Activated naive CD8-positive, alpha-beta T cell treated with anti-CD3 and anti-CD28 coated beads, Interleukin-2, amount 50 U/mL, for 24 hours (primary cell): ENCODE measurements at places on chromosomes 5 and 9.

GRCh38 chr5:93572101-93572607 lies 8.9 kb downstream of the NR2F1-AS1 start:
- H3K4me3 ChIP-seq, result peak overlapping the region; percentile 50
- H3K4me1 ChIP-seq, result peaks cover 21% of the 10 kb centered on the region
- H3K36me3 ChIP-seq, result peaks cover 2% of the 10 kb centered on the region
- peaks cover 86% of the 10 kb centered on the region for H3K27me3 ChIP-seq
- DNase-seq, result no peak

- H3K4me1 ChIP-seq, result peaks cover 13% of the 10 kb centered on the region
- no peaks in the 10 kb centered on the region for H3K27me3 ChIP-seq
- no peak overlapping the region for H3K4me3 ChIP-seq
- no peak overlapping the region for H3K27ac ChIP-seq
Measured at GRCh38 chr9:7790022-7790818, 9.4 kb downstream of the DMAC1 start.

GRCh38 chr5:64811050-64811640 lies 42.4 kb downstream of the CWC27 start:
- no peak for DNase-seq
- peaks cover 10% of the 10 kb centered on the region for H3K36me3 ChIP-seq
- no peak overlapping the region for H3K4me3 ChIP-seq
- no peak overlapping the region for H3K27ac ChIP-seq
- H3K4me1 ChIP-seq, result peaks cover 3% of the 10 kb centered on the region

- no peaks in the 10 kb centered on the region for H3K36me3 ChIP-seq
- H3K27ac ChIP-seq, result no peak overlapping the region
- H3K4me3 ChIP-seq, result no peak overlapping the region
- H3K27me3 ChIP-seq, result no peaks in the 10 kb centered on the region
Measured at GRCh38 chr5:178826216-178826615, 33.5 kb upstream of the ZNF354B start.

GRCh38 chr9:19947996-19948395 lies 159.2 kb upstream of the SLC24A2 start:
- H3K4me1 ChIP-seq, result no peaks in the 10 kb centered on the region
- no peak overlapping the region for H3K4me3 ChIP-seq
- H3K27ac ChIP-seq, result no peak overlapping the region

DNA sequence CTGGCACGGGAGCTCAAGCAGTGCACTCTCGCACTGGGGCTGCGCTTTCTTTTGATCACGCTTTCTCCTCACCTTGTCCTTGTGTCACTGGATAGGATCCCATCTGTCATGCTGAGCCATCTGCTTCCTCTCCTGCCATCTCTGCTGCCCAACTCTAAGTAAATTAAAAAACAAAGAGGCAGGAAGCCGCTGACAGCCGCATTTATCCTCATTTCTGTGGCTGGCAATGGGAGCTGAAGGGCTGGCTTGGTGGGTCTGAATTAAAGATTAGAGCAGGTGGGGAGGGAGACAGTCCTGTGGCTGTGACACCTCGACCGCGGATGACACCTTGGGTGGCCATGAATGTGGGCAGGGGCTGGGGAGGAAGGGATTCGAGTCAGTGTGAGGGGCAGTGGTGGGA lies 159.2 kb upstream of the ALDH1B1 start:
- H3K27me3 ChIP-seq, result peaks cover 11% of the 10 kb centered on the region
- H3K36me3 ChIP-seq, result no peaks in the 10 kb centered on the region
- H3K4me1 ChIP-seq, result no peaks in the 10 kb centered on the region
- H3K27ac ChIP-seq, result no peak overlapping the region
- no peak for DNase-seq

GRCh38 chr5:33148076-33148513 lies 292.7 kb upstream of the TARS1 start:
- no peaks in the 10 kb centered on the region for H3K4me1 ChIP-seq
- H3K27me3 ChIP-seq, result no peaks in the 10 kb centered on the region
- no peaks in the 10 kb centered on the region for H3K36me3 ChIP-seq

GRCh38 chr5:147037515-147038205 lies 159.1 kb upstream of the PPP2R2B start:
- no peaks in the 10 kb centered on the region for H3K36me3 ChIP-seq
- no peaks in the 10 kb centered on the region for H3K4me1 ChIP-seq
- peaks cover 6% of the 10 kb centered on the region for H3K27me3 ChIP-seq
- DNase-seq, result no peak

DNA sequence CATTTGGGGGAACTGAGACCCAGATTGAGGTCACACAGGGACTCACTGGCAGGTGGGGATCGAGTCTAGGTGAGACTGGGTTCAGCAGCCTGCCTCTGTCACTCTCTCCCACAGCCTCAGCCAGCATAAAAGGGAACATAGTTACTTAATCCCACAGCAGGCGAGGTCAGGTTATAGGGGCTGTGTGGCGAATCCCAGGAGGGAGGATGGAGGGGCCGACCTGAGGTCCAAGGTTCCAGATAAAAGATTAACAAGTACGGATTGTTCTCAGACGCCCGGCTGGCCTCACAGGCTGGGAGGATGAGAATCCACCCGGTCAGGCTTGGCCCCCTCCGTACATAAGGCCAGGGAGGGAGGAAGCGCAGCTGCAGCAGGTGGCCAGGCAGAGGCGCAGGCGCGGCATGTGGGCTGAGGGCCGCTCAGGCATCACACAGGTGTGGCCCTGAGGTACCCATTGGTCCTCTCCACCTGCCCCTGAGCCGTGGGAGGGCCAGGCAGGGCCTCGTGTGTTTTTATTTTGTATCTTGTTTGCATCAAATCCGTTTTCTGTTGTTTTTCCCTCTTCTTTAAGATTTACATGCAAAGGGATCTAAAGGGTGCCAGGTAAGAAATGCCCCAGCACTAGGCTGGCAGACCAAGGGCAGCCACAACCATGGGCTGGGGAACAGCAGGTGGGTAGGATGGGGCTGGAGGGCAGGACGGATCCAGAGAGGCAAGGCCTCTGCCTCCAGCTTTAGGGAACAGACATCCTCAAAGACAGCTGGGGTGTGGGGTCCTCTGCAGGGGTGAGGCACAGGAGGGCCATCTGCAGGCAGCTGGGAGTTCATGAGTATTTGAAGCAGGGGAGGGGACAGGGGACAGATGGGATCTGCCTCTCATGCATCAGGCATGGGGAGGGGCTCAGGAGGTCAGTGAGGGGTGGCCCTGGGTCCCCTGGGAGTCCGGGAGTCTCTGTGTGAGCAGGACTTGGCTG lies 3.6 kb downstream of the SUSD3 start:
- peak overlapping the region; percentile 87 for H3K27ac ChIP-seq
- peaks cover 4% of the 10 kb centered on the region for H3K36me3 ChIP-seq
- H3K4me3 ChIP-seq, result peak overlapping the region; percentile 87
- peaks cover 83% of the 10 kb centered on the region for H3K4me1 ChIP-seq
- DNase-seq, result peak; percentile 41
- H3K27me3 ChIP-seq, result no peaks in the 10 kb centered on the region

- no peaks in the 10 kb centered on the region for H3K27me3 ChIP-seq
- no peaks in the 10 kb centered on the region for H3K4me1 ChIP-seq
- H3K27ac ChIP-seq, result no peak overlapping the region
- no peaks in the 10 kb centered on the region for H3K36me3 ChIP-seq
- no peak overlapping the region for H3K4me3 ChIP-seq
Measured at GRCh38 chr9:13990331-13990730, 323.6 kb downstream of the NFIB start.

GRCh38 chr9:134678206-134678605 lies 36.6 kb downstream of the COL5A1 start:
- no peak overlapping the region for H3K27ac ChIP-seq
- DNase-seq, result no peak
- H3K27me3 ChIP-seq, result no peaks in the 10 kb centered on the region
- H3K36me3 ChIP-seq, result no peaks in the 10 kb centered on the region
- H3K4me3 ChIP-seq, result no peak overlapping the region

- H3K4me1 ChIP-seq, result no peaks in the 10 kb centered on the region
- H3K4me3 ChIP-seq, result no peak overlapping the region
- no peak overlapping the region for H3K27ac ChIP-seq
- H3K27me3 ChIP-seq, result peaks cover 5% of the 10 kb centered on the region
Measured at GRCh38 chr9:85927076-85927475, 13.9 kb upstream of the NAA35 start.

DNA sequence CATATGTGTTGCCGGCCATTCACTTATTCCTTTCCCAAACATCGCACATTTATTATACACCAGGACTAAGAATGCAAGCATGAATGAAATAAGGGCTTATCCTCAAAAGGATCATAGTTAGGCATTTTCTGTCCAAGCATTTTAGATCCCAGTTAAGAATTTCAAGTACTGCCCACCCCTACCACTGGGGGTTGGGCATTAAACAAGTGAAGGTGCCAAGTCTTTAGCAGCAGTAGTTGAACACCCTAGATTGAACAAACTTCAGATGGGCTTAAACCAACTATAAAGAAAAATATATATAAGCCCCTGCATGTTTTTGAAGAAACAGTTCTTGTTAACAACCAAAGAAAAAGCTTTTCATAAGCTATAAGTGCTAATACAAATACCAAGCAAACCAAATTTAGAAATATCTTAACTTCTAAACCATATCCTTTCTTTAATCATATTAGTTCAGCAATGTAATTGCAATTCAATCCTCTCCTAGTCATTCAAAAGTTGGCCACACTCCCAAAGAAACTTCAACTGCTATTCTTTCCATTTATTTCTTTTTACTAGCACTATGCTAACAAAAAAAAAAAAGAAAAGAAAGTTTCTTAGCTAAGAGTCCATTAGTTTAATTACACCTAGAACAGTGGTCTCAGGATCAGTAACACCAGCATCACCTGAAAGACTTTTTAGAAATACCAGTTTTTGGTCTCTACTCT lies 149.8 kb downstream of the MLLT3 start:
- H3K4me1 ChIP-seq, result peaks cover 22% of the 10 kb centered on the region
- DNase-seq, result no peak
- no peak overlapping the region for H3K4me3 ChIP-seq

DNA sequence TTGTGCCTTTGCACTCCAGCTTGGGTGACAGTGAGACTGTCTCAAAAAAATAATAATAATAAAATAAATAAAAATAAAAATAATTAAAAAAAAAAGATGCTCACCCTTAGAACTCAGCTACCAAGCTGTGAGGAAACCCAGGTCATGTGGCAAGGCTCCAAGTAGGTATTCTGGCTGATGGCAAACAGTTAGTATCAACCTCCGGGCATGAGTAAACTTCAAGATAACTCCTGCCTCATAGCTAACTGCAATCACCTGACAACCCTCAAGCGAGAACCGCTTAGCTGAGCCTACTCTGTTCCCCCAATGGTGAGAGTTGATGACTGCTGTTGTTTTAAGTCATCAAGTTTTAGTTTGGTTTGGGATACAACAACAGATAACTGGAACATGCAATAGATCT lies 6.1 kb upstream of the SLC44A1 start:
- DNase-seq, result no peak
- no peaks in the 10 kb centered on the region for H3K36me3 ChIP-seq
- H3K4me1 ChIP-seq, result peaks cover 6% of the 10 kb centered on the region
- no peak overlapping the region for H3K27ac ChIP-seq
- peaks cover 20% of the 10 kb centered on the region for H3K27me3 ChIP-seq

- H3K4me3 ChIP-seq, result no peak overlapping the region
- H3K27me3 ChIP-seq, result no peaks in the 10 kb centered on the region
- H3K27ac ChIP-seq, result peak overlapping the region; percentile 57
Measured at GRCh38 chr9:128082151-128082550, 14.1 kb downstream of the SLC25A25 start.

DNA sequence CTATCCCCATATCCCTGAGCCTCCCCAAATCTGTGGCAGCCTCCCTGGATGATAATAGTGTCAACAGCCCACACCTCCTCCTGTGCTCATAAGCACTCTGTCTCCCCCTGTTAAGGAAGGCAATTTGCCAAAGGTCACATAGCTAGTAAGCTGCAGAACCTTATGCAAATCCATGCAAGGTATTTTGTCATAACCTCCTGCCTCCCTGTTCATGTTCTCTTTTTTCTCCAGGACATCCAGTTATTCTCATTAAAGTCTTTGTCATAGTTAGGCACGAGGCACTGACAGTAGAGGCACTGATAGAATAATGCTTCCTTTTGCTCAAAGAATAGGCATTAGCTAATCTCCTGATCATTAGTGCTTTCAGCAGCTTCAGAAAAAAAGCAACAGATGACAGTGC lies 10.2 kb upstream of the AUH start:
- H3K4me1 ChIP-seq, result peaks cover 6% of the 10 kb centered on the region
- no peak overlapping the region for H3K27ac ChIP-seq
- peaks cover 2% of the 10 kb centered on the region for H3K27me3 ChIP-seq

- no peaks in the 10 kb centered on the region for H3K4me1 ChIP-seq
- H3K27me3 ChIP-seq, result no peaks in the 10 kb centered on the region
- DNase-seq, result no peak
- no peak overlapping the region for H3K4me3 ChIP-seq
- H3K27ac ChIP-seq, result no peak overlapping the region
- no peaks in the 10 kb centered on the region for H3K36me3 ChIP-seq
Measured at GRCh38 chr5:121024416-121025311, 560.6 kb downstream of the PRR16 start.

- H3K36me3 ChIP-seq, result no peaks in the 10 kb centered on the region
- no peak overlapping the region for H3K27ac ChIP-seq
- no peak for DNase-seq
- H3K27me3 ChIP-seq, result peaks cover 5% of the 10 kb centered on the region
- H3K4me1 ChIP-seq, result no peaks in the 10 kb centered on the region
Measured at GRCh38 chr5:174329738-174330137, 284.2 kb downstream of the NSG2 start.

GRCh38 chr9:134438195-134438788 lies 112.0 kb downstream of the RXRA start:
- no peak overlapping the region for H3K4me3 ChIP-seq
- peaks cover 3% of the 10 kb centered on the region for H3K36me3 ChIP-seq
- no peak for DNase-seq
- peaks cover 6% of the 10 kb centered on the region for H3K4me1 ChIP-seq

- H3K36me3 ChIP-seq, result peaks cover 37% of the 10 kb centered on the region
- no peak overlapping the region for H3K27ac ChIP-seq
- peaks cover 2% of the 10 kb centered on the region for H3K27me3 ChIP-seq
- H3K4me1 ChIP-seq, result peaks cover 45% of the 10 kb centered on the region
- H3K4me3 ChIP-seq, result no peak overlapping the region
- DNase-seq, result no peak
Measured at GRCh38 chr9:36194326-36195000, 3.7 kb downstream of the CLTA start.

GRCh38 chr9:111828193-111828592 lies 33.5 kb upstream of the SHOC1 start:
- no peaks in the 10 kb centered on the region for H3K4me1 ChIP-seq
- H3K4me3 ChIP-seq, result no peak overlapping the region
- H3K27me3 ChIP-seq, result no peaks in the 10 kb centered on the region
- no peaks in the 10 kb centered on the region for H3K36me3 ChIP-seq

DNA sequence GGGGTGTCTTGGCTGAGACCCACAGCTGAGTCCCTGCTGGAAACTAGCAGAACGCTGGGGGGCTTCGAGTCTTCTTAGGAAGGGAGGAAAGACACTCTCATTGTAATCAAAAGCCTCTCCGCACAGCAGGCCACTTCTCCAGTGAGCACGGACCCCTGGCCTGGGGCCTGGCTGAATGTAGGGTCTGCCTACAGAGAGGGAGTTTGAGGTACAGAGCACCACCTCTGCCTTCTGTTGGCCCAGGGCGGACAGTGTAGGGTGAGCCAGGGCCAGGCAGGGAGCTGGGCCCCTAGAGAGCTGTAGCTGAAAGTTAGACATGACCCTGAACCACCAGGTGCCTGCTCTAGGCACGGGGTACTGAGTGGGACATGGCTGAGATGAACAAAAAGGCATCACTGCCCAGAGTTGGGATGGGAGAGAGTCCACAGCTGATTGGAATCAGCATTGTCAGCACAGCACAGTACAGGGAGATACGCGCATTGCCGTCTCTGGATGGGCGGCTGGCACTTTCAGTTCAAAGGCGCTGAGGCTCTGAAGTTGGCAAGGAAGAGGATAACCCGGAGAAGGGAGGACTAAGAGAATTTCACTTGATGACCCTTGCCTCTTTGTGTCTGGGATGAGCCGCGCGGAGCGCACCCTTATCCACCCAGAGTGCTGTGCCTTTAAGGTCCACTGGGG lies 363 bp upstream of the SLC25A48 start:
- no peak for DNase-seq
- no peak overlapping the region for H3K27ac ChIP-seq
- H3K4me1 ChIP-seq, result peaks cover 2% of the 10 kb centered on the region
- H3K27me3 ChIP-seq, result peaks cover 56% of the 10 kb centered on the region
